Stimulated activated CD8-positive, alpha-beta memory T cell treated with anti-CD3 and anti-CD28 coated beads, Interleukin-2, amount 100 ng/mL, for 48 hours (primary cell): ENCODE measurements at places on chromosomes 4 and X.

GRCh38 chr4:6377626-6378492 is 94.6 kb downstream of the PPP2R2C start:
- no peak for DNase-seq

DNA sequence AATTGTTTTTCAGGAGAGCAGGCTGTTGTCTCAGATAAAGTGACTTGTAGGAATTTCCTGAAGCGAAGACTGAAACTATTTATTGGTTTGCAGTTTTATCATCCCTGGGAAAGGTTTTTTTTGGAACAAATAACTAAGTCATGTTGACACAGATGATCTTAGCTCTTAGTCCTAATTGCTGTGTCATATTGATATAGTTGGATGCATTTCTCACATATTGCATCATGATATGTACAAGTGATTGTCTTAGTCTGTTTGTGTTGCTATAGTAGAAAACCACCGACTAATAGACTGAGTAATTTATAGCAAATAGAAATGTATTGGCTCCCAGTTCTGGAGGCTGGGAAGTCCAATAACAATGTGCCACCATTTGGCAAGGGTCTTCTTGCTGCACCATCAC is 397.5 kb upstream of the PPP1R2C start:
- DNase-seq = no peak

- DNase-seq = no peak
Measured at GRCh38 chr4:186902361-186902760, 178.7 kb upstream of the FAT1 start.

- DNase-seq = peak; percentile 78
Measured at GRCh38 chr4:1748465-1748995, 27.2 kb downstream of the TACC3 start.

DNA sequence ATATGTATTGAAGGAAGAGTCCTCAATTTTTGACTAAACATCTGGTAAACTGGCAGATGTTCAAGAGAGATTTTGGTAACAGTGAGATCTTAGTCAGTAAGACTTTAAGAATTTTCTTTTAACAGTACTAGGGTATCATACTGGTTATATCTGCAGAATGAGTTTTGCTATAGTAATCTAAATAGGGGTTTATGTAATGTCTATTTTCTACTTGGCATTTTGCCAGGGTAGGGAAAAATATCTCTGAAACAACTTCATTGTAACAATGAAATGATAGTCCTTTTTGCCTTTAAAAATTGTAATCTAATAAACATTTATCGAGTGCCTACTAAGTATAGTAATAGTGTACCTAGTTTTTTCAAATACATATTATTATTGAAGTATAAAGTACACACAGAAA is 32.1 kb downstream of the XK start:
- DNase-seq = no peak

DNA sequence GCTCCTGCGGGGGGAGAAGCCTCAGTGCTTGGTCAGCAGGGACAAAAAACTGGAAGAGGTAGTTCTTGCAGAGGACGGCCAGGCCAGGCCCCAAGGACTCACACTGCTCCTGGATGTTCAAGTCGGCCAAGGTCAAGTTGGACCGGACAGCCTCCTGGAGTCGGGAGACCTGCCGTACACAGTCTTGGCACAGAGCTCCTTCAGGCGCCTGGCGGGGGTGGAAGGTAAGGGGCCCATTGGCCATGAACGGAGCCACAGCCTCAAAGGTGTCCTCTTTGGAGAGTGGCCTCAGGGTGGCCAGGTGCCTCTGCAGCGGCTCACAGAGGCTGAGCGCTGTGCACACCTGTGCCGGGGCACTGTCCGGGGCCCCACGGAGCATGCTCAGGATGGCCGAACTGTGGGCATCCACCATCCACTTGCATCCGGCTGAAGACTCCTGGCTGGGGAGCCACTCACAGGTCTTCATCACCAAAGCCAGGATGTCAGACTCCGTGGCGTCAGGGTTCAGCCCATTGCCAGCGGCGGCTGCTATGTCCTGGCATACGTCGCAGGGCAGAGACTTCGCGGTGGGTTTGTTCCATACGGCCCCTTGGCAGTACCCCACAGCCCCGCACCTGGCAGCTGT is 477 bp downstream of the PSAPL1 start:
- no peak for DNase-seq

GRCh38 chrX:121666171-121666570 is 618.8 kb downstream of the GLUD2 start:
- no peak for DNase-seq

- DNase-seq = no peak
Measured at GRCh38 chrX:135340831-135341230, 31.6 kb downstream of the ETDC start.

DNA sequence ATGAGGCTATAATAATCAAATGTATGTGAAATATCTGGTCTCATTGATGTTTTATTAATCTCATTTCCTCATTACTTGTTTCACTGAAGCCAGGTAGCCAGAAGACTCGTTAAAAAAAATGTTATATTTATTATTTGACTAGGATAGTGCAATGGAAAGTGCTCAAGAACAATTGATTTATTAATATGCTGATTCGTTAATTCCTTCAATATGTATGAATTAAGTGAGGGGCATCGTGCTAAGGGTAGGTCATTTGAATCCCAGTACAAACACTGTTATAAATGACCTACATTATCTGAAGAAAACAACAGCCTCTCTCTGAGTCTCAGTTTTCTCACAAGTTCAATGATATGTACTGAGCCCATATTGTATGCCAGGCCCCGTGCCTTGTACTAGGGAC is 214.2 kb upstream of the GPRIN3 start:
- no peak for DNase-seq

DNA sequence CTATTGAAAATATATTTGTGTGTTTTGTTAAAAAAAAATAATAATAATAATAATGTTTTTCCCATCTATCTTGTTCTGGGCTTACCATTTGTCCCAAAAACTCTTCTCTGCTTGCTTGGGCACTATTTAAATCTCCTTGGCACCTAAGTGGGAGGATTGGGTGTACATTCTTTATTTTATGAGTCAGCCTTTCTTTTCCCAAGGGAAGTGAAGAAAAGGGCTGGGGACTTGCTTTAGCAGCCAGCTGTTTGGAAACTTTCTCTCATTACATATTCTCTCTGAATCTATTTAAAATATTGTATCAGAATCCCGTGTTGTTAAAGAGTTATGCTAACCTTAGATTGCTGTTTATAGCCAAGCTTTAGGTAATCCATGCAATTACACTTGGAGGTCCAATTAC is 2332.4 kb downstream of the ARAP2 start:
- DNase-seq = no peak

- no peak for DNase-seq
Measured at GRCh38 chrX:46710425-46710824, 48.5 kb downstream of the SLC9A7 start.

DNA sequence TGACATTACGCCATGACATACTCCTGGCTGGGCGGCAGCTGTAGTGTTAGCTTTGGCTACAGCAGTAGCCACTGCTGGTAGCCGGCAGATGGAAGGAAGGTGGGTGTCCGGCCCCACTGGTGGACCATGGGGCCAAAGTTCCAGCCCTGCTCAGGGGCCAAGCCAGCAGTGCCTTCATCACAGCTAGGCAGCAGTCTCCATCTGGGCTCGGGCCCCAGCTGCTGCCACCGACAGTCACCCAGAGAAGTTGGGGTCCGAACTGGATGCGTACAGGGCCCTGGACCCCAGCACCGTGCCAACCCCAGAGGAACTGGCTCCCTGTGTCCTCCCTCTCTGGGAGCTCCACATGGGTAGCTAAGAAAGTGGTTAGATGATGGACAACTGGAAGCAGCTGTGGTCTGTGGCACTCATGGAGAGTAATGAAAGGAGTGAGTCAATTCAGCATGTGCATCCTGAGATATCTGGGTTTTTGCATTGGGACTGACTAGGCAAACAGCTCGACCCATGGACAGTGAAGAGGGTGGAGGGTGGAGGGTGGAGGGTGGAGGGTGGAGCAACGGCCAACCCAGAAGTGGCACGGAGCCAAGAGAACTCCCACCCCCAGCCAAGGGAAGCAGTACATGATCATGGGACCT is 366.6 kb upstream of the GRIA3 start:
- DNase-seq = no peak

- no peak for DNase-seq
Measured at GRCh38 chr4:13640149-13640940, 12.8 kb upstream of the BOD1L1 start.
